ENCODE measurements at places on chromosomes 7 and 10.

DNA sequence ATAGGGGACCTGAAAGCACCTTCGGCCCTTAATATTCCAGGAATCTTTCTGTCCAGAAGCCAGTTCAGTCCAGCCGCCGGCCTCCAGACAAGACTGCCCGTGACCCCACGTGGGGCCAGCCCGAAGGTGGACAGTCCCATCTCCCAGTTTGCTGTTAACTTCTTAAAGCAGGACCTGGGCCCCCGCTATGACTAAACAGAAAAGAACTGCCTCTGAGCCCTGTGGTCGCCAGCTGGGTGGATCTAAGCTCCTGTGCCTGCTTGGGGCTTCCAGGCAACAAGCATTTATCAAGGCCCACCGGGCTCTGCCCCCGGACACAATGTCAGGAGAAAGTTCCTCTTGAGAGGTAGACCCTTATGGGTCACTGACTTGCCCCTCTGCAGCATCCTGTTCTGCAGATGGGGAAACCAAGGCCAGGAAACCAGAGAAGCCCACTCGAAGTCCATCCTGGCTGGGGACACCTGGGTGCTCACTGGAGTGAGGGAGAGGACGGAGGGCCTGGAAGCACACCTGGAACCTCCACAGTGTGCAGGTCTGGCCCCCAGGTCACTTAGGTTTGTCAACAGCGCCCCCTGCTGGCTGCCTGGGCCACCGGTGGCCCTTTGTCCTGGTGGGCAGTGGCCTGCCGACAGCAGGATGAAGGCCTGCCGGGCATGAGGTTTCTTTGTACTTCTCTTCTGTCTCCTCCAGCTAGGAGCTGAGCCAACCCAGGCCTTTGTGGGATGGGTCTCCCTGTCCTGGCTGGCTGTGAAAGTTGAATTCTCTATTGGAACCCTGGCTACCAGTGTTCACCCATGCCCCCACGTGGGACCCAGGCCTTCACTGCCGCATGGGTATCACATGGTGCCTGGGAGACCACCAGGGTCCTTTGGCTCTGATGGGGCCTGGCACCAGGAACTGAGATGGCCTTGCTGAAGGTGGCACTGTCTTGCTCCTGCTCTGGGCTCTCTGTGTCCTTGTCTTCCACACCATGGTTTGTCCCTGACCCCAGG is 128.0 kb downstream of the ZMIZ1 start:
- no peak for DNase-seq

DNA sequence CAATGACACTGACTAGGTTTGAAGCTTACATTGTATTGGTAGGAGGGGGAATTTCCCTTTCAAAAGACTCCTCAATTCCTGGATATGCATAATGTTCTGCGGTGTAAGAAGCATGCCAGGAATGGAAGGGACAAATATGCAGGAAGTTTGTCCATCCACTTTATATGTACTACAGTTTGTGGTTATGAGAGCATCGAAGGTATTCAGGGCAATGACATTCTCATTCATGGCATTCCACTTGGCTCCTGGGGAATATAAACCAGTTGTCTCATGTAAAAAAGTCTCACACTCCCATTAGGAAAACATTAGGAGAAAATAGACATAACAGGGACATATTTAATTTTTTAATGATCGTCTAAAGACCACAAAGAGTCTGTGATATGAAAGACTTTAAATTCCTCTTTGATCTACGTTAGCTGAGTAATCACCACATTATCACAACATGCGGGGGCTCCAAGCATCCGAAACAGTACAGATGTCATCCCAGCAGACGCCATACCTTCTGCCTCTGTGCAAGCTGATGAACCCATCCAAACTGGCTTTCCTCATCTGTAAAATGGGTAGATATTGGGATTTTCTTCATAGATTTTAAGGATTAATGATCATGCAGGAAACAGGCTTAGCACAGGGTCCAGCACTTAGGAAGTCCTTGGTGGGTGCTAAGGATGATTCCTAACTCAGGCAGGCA is 675.3 kb downstream of the INHBA start:
- DNase-seq = no peak

DNA sequence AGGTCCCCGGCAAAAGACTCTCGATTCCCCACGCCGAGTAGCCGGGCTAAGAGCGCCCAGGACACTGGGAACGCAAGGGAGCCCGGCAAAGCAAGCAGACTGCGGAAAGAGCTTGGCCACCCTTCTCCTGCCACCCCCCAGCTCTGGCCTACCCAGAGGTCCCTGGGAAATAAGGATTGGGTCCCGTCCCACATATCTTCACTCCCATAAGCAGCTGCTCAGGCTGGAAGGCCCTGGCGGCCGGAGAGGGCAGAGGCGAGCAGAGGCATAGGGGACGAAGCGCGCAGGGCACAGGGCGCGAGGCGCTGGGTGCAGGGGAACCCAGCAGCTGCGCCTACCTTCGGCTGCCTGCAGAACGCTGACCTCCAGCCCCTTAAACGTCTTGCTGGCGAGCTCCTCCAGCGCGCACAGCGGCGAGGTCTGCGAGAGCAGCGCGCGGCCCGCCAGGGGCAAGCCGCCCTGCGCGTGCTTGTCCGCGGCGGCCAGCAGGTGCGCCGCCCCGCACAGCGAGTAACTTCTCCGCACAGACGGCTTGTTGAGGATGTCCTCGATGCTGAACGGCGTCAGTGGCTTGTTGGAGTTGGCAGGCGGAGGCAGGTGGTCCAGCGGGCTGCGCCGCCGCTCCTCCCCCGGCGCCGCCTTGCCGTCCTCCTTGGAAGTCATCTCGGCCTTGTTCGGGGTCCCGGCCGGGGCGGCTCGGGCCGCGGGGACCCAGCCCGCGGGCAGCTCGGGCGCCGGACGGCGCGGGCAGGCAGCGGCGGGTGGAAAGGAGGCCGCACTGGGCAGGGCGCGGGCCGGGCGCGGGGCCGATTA is 904 bp downstream of the LBX1 start:
- no peak for DNase-seq

DNA sequence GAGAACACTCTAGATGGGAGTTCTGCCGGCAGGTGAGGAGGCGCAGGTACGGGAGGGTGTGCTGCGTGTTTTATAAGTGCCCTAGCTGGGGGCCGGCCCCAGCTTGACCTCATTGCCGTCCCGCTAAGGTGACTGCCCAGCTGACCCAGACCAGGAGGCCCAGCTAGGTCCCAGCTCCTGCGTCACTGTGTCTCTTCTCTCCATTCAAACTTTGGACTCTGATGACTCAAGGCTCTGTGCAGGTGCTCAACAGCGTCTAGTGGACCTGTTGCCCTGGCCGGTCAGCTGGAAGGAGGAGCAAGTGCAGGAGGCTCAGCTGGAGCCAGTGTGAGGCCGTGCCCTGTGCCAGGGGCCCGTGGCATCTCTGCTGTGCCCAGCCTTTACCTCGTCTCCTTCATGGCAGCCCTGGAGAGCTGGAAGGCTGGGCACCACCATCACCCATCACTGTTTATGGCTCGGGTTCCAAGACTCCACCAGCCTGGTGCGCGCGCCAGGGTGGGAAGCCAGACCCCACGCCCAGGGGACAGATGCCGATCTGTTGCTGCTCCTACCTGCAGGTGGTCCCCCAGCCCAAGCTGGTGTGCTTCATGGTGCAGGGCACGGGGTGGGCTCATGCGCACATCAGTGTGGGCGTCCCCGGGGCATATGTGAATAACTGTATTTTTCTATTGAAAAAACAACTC is 14.6 kb downstream of the LHPP start:
- no peak for DNase-seq

DNA sequence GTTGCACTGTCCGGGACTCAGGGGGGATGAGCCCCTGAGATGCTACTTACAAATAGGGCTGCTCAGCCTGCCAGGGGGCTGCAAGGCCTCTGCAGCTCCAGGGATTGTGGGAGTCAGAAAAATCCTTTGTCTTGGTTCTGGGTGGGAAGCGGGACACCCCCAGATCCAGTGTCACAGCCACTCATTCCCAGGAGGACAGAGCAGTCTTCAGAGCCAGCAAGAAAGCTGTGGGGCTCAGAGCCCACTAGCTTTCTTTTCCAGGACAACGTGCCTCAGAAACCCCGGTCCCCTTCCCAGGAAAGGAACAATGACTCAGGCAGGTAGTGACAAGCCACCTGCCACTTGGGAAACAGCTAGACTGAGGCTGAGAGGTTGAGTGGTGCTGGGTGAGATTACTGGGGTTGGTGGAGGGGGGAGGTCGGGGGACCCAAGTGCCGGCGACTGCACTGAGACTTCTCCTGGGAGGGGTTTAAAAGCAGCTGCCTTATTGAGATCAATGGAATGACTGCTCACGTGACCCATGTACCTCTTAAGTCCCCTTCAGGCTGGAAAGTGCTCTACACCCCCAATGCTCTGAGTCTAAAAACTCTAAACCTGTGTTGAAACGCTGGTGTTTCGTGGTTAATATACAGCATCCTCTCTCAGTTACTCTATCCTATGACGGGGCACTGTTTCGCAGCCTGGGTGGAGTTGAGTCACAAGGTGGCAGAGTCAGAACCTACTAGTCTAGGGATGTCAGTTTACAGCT is 123.6 kb downstream of the UBE2H start:
- DNase-seq = no peak

DNA sequence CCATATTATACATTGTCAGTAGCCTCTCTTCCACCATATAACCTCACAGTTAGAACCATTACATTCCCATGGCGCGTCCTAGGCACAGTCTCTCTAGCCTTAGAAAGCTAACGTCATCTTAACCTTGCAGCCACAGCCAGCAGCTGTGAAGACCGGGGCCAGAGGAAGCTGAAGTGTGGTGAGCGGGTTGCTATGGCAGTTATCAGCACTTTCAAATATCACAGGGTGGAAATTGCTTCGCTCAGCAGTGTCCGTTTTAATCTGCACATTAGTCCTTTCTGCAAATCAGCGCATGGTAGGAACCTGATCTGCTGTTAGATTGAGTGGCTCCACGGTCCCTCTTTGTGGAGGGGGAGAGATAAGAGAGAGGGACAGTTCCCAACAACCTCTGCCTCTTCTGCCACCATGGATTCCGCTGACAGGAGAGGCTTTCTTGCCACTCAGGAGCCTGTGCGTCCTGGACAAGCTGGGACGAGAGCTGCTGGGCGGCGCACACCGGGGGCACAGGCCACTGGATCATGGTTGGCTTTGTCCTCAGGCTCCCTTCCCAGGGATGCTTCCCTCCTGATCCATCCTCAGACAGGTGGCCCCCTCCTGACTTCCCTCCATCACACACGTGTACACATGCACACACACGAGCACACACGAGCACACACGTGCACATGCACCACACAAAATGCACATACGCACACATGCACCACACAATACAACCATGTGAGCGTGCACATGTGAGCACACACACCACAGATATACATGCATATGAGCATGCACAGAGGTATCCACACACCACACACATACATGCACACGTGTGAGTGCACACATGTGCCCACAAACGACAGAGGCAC is 93.8 kb downstream of the WDR37 start:
- no peak for DNase-seq

- DNase-seq = no peak
Observed at GRCh38 chr7:141045126-141045841, 28.6 kb upstream of the TMEM178B start.

GRCh38 chr10:43186150-43186549 is 47.9 kb downstream of the CSGALNACT2 start:
- no peak for DNase-seq

- DNase-seq = no peak
Observed at GRCh38 chr7:8208816-8209215, 53.2 kb downstream of the ICA1 start.

- no peak for DNase-seq
Observed at GRCh38 chr10:121822180-121822579, 105.7 kb downstream of the ATE1 start.

- no peak for DNase-seq
Observed at GRCh38 chr10:8039321-8039881, 15.1 kb upstream of the GATA3 start.

- DNase-seq = no peak
Observed at GRCh38 chr10:4475827-4476490, 350.0 kb upstream of the AKR1E2 start.

GRCh38 chr10:114405011-114405350 is 679 bp upstream of the AFAP1L2 start:
- DNase-seq = no peak

GRCh38 chr7:156829669-156830336 is 63.2 kb downstream of the LMBR1 start:
- DNase-seq = no peak

DNA sequence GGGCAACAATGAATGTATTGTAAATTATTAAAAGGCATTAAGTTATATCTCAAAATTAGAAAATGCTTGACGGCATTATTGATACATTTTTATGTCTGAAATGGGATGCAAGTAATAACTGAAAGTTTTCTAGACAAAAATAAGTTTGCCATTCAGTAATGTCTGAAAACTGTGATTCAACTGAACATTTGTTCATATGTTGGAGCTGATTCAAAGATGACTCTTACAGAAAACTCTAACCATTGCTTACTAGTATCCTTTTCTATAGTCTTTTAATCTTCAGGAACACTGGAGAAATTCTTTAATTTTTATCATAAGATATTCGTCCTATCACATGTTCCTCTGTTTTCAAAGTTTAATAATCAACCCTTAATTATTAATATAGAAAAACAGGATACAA is 71.1 kb upstream of the TFEC start:
- DNase-seq = no peak

DNA sequence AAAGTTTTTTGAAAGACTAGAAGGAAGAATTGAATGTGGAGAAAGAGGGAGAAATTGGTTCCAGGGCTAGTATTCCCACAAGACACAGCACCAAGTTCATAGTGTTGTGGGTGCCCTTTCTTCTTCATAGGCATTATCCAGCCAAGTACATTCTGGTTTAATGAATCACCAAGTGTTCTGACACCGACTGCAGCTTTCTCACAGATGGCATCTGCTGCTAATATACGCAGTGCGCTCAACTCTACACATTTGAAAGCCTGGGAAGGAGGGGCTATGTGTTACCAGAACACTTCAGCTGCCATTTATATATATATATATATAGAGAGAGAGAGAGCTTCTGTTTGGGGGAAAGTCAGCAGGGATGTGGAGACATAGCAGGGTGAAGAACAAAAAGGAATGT is 1168.4 kb downstream of the GATA3 start:
- no peak for DNase-seq

All from iPS DF 19.7 (cell line).